ENCODE measurements at places on chromosomes 13 and 19. TPM values are rescaled to one million over a fixed set of nuclear protein-coding genes. Genes with fewer than 3 reads are reported as not detected.

Gene NUDT19
- 17.6 TPM for total RNA-seq

Gene SLC25A41
- 0.31 TPM for total RNA-seq

Gene NLRP11
- 0.05 TPM for total RNA-seq

Gene SIGLEC5
- not detected for total RNA-seq

Gene SLC17A7
- total RNA-seq: 0.16 TPM

Gene LRRC8E
- total RNA-seq: 2.7 TPM

Gene PSG1
- 0.17 TPM for total RNA-seq

Gene SIGLEC10
- total RNA-seq: 1.1 TPM

Gene ZNF471
- 23.0 TPM for total RNA-seq

Gene TNNI3
- total RNA-seq: 4.1 TPM

Gene XPO4
- 14.4 TPM for total RNA-seq

Gene S1PR4
- total RNA-seq: 0.20 TPM

Gene YJEFN3
- 2.9 TPM for total RNA-seq

Gene EPSTI1
- total RNA-seq: 3.3 TPM

Gene IL4I1
- total RNA-seq: 0.21 TPM

Gene GAPDHS
- total RNA-seq: not detected

Gene GZMM
- 0.50 TPM for total RNA-seq

Gene ISYNA1
- total RNA-seq: 46.9 TPM

Gene ZIC5
- total RNA-seq: not detected

Gene IL12RB1
- total RNA-seq: 0.31 TPM

Gene PNMA8B
- total RNA-seq: 0.90 TPM

Gene SWSAP1
- total RNA-seq: 1.9 TPM

Gene TMEM38A
- 3.8 TPM for total RNA-seq

Gene ZNF491
- total RNA-seq: 6.4 TPM

Gene BABAM1
- total RNA-seq: 64.9 TPM

Gene ZNF431
- 13.7 TPM for total RNA-seq

Gene TGFBR3L
- 0.21 TPM for total RNA-seq

Gene IQCN
- 1.9 TPM for total RNA-seq

Gene RNF225
- not detected for total RNA-seq

Gene PTGER1
- total RNA-seq: not detected

Gene HCST
- total RNA-seq: 3.8 TPM

Gene C1QTNF9
- total RNA-seq: not detected

Gene ZMYM2
- total RNA-seq: 78.8 TPM

Gene GPR183
- total RNA-seq: 0.63 TPM

Gene RDH8
- total RNA-seq: not detected

Gene ODAD3
- 2.5 TPM for total RNA-seq

Gene SNRPA
- total RNA-seq: 37.1 TPM
